ENCODE measurements at places on chromosomes 3 and 15.

- DNase-seq = no peak
Observed at GRCh38 chr15:82911458-82911857, 41.1 kb downstream of the HOMER2 start.

- DNase-seq = no peak
Observed at GRCh38 chr3:128374746-128375445, 91.8 kb downstream of the DNAJB8 start.

DNA sequence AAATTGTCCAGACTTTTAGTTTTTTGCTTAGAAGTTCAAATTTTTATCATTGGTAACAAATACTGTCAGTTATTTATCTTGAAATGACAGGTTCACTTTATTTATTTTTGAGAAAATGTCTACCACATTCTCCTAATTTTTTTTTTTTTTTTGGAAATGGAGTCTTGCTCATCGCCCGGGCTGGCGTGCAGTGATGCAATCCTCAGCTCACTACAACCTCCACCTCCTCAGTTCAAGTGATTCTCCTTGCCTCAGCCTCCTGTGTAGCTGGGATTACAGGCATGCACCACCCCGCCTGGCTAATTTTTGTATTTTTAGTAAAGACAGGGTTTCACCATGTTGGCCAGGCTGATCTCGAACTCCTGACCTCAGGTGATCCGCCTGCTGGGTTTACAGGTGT is 16.1 kb upstream of the EBLN2 start:
- no peak for DNase-seq

- DNase-seq = no peak
Observed at GRCh38 chr15:72967397-72967796, 84.9 kb upstream of the NEO1 start.
